GM12864 (cell line): ENCODE measurements at places on chromosomes 2 and 18.
A peak's percentile ranks its signal among the peaks of the same experiment; 100 is the strongest.

GRCh38 chr2:178211943-178212342, 17.6 kb downstream of the OSBPL6 start:
- no peak for DNase-seq

DNA sequence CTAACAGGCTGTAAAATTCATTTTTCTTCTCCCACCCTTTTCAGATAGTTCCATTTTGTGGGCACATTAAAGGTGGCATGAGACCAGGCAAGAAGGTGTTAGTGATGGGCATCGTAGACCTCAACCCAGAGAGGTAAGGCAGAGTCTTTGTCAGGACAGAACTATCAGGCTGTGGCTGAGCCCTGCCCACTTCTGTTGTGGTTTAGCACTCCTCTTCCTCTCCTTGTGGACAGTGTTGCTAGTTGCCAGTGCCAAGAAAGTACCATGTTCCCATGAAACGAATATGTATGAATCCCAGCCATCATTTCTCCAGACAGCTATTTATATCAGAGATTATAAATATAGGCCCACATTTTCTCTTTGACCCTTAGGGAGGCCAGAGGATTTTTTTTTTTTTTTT, 1.6 kb downstream of the LGALSL start:
- no peak for DNase-seq

- DNase-seq: no peak
Measured at GRCh38 chr2:59674100-59674499, 879.4 kb downstream of the BCL11A start.

DNA sequence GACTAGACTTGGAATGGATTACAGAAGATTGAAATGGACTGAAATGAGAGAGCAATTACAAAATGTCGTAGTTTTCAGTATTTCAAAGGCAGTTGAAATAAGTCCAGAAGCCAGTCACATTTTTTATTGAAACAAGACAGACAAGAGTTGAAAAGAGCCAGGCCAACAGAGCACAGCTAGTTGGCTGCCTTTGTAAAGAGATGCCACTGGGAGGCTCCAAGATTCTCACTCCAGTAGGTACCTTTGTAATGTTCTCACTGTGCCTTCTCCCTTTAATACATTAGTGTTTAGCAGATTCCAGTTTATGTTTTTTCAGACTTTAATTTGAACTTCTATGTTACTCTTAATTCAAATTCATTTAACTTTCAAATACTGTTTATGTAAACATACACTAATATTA, 234.8 kb downstream of the DSEL start:
- no peak for DNase-seq

GRCh38 chr2:143501106-143501676, 372.0 kb downstream of the ARHGAP15 start:
- DNase-seq: no peak

DNA sequence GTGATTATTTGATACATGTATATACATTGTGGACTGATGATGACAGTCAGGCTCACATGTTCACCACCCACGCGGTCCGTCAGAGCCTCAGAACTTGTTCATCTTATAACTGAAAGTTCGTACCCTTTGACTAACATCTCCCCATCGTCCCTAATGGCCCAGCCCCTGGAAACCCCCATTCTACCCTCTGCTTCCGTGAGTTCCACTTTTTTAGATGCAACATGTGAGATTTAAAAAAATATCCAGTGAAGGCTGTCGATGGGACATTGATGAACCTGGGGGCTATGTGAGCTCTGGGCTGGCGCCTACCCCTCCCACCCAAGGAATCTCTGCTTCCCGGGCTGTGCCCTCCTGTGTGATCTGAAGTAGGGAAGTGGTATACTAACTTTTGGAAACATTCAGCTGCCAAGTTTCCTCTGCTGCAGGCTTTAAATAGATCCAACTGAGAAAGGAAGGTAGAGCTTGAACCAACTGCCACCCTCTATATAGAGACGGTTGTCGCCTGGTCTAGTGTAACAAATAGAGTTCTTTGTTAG, 163.8 kb downstream of the FAM210A start:
- DNase-seq: peak; percentile 81

DNA sequence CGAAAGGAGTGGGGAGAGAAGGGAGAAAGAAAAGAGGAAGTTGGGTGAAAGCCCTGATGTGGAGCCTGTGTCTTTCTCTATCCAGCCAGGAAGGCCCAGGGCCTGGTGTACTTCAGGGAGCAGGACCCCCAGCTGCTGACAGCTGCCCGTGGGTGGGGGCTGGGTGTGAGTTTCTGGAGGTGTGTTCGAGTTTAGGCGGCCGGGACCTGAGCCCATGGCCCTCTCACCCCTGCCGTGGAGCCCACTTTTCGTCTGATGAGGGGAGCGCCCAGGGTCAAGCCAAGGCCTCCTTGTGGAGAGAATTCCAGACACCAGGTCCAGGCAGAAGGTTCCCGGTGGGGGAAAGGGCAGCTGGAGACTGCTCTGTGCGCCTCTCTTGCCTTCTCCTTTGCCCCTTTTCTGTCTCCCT, 2.2 kb downstream of the SIX3 start:
- DNase-seq: no peak

GRCh38 chr18:42437646-42438045, 482.6 kb downstream of the PIK3C3 start:
- DNase-seq: no peak

DNA sequence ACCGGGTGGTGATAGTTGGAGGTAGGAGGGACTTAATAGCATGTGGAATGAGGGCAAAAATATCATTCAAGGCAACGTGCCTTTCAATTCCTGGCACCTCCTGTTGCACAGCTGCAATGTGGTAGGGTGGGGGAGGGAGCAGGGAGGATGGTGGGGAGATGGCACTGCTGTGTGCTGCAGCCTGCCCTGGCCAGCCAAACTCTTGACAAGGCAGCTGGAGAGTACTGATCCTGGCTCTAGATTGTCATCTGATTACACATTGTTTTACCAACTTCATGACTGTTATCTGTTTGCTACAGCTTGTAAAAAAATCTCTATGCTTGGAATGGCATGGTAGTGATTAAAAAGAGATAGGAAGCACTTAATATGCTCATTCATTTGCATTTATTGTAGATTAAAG, 47.7 kb downstream of the PLCL1 start:
- DNase-seq: no peak

GRCh38 chr2:72573232-72573631, 252.6 kb downstream of the EXOC6B start:
- no peak for DNase-seq

- DNase-seq: no peak
Measured at GRCh38 chr2:96249654-96250053, 16.1 kb downstream of the TMEM127 start.

DNA sequence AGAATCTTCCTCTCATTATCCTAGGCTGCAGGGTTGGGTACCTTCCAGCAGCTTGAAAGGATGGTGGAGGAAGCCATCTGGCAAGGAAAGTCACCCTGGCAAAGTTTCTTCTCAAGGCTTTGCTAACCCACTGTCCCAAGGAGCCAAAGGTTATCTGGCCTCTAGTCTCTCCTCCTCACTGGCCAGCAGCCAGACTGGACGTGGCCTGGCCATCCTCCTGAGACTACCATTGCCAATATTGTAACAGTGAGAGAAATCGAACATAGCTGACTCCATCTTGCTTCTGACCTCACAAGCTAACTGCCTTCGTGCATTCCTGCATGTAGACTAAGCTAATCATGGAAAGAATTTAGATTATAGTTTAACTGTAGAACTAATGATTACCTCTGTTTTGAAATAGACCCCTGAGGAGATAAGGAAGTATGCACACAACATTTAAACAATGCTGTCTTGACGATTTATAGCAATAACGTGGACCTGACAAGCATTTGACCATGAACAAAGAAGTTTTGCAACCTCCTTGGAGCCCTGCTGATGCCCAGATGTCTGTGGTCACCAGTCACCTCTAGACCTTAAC, 7.8 kb upstream of the ANXA4 start:
- DNase-seq: no peak
